ENCODE measurements at places on chromosomes 6 and 20.
A peak's percentile ranks its signal among the peaks of the same experiment; 100 is the strongest.

- DNase-seq = no peak
Observed at GRCh38 chr20:57892471-57892870, 182.7 kb upstream of the PMEPA1 start.

DNA sequence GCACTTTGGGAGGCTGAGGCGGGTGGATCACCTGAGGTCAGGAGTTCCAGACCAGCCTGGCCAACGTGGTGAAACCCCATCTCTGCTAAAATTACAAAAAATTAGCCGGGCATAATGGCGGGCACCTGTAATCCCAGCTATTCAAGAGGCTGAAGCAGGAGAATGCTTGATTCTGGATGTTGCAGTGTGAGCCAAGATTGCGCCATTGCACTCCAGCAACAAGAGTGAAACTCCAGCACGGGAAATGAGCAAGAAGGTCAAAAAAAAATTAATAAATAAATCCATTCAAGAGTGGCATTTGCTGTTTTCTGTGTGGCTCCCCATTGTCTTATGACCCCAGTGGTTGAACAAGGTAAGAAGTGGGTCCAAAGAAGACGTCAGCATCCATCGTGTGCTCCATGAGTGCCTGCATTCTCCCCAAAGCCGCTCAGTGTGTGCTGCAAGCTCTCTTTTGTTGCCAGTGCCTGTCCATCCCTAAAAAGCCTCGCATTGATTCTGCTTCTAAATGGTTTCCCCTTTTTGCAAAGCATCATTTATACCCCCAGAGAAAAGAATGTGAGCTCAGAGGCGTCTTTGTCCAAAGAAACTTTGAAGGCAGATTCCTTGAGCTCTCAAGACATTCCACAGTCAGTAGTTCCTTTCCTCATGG, 38.8 kb upstream of the MAP3K4 start:
- no peak for DNase-seq

DNA sequence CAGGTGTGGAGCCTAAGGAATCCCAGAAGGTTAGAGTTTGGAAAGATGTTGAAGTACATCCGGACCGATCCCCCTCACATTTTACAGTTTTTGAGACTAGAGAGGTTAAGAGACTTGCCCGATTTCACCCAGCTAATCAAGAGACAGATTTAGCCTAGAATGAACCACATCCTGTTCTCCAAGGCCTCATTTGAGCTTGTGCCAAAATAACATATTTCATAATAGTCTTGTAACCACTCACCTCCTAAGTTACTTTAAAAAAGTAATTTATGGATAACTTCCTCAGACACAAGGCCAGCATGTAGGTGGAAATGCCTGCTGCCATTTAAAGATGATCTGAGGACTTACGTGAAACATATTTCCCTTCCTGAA, 39.8 kb upstream of the ARHGAP18 start:
- no peak for DNase-seq

- no peak for DNase-seq
Observed at GRCh38 chr20:36720510-36720909, 25.4 kb downstream of the NDRG3 start.

GRCh38 chr6:43723737-43724295, 36.2 kb upstream of the MRPS18A start:
- peak; percentile 22 for DNase-seq

DNA sequence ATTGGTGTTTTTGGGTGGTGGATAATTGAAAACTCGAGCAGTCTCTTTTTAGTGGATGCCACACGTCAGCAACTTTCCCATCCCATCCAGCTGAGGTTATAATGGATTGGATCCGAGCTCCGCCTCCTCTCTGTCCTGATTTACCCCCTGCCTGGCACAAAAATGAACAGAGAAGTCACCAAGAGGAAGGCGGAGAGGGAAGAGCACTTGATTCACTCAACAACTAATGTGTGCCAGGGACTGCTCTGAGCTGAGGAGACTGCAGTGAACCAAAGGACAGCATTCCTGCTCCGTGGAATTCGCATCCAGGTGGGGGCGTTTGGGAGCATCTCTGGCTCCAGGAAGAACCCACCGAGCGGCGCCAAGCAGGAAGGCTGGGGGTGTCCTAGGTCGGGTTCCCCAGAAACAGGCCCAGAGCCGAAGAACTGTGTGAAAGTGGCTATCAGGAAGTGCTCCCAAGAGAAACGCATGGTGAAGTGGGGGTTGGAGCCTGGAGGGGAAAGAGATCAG, 95.8 kb upstream of the NAA20 start:
- DNase-seq = no peak

- DNase-seq = no peak
Observed at GRCh38 chr6:74731204-74731603, 474.6 kb downstream of the COL12A1 start.

- no peak for DNase-seq
Observed at GRCh38 chr6:43339168-43339567, 30.3 kb downstream of the ZNF318 start.

- no peak for DNase-seq
Observed at GRCh38 chr6:166499350-166500163, 86.9 kb downstream of the RAMACL start.

- DNase-seq = no peak
Observed at GRCh38 chr20:34705397-34706301, 1.5 kb downstream of the TP53INP2 start.

DNA sequence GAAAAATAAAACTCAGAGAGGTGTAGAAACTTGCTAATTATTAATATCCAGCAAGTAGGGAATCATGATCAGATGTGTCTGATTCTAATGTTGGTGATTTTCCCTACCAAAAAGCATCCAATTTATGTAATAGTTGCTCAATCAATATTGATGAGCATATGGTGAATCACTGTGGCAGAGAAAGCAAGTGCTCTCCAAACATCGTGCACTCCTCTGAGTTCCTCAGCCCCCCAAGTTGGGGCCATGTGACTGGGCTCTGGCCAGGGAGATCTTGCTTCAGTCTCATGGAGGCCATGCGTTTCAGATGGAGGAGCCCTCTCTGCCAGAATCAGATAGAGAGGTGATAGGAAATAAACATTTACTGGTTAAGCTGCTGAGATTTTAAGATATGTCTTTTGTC, 133.2 kb upstream of the LY86 start:
- no peak for DNase-seq

- no peak for DNase-seq
Observed at GRCh38 chr20:43161716-43162115, 28.0 kb downstream of the PTPRT start.

DNA sequence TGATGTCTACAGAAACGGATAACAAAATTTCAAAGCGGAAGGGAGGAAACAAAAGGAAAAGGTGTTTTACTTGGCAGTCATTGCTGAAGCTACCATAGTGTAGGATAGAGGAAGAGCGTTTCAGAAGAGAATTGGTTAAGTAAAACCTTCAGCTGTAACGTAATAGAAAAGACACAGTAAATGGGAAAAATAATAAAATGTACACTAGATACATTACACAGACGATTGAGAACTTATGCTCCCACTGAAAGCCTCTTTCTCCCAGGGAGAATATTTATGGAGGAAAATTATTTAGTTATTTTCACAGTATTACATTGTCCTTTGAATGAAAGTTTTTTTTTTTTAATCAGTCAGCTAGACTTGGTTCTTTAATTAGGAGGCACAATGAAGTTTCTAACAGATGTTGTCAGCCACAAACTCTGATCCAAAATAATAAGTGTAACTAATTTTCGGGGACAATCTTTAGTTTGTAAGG, 90.7 kb upstream of the PRDM1 start:
- no peak for DNase-seq

GRCh38 chr20:16260911-16261310, 312.3 kb downstream of the KIF16B start:
- no peak for DNase-seq

GRCh38 chr6:149080511-149080910, 237.0 kb upstream of the TAB2 start:
- no peak for DNase-seq

GRCh38 chr6:125392682-125393081, 90.9 kb upstream of the HDDC2 start:
- DNase-seq = no peak

- DNase-seq = no peak
Observed at GRCh38 chr20:38321959-38322598, 18.1 kb downstream of the BPI start.

GRCh38 chr20:22717466-22717865, 133.1 kb upstream of the FOXA2 start:
- DNase-seq = no peak

DNA sequence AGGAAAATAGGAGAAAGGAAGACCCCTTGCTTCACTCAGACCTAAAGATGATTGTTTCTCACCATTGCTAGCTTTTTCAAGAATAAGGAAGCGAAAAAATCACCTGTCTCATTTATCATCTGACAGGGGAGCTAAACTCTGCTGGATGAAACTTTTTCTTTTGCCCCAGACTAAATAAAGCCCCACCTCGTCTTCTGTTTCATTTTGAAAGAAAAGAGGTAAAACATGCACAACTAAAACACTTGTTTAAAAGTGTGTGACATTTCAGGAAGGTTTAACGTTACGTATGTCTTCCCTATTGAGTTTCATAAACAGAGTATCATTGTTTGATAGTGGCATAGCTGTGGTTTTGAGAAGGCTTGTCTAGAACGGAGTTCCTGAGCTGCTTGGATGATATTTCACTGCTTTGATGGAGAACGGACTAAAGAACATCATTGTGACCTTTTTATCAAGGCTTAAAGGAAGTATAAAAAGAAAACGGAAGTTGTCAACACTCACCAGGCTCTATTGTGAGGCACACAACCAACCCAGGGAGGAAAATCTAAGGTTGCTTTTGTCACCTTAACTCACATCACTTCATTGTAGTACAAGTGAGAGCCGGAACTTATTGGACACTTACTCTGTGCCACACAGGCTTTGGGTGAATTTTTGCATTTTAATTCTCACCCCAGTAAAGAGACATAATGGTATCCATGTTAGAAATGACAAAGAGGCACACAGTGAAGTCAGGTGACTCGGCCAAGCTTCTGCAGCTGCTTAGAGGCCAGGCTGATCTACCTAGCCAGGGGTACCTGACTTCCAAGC, 29.5 kb downstream of the TSHZ2 start:
- DNase-seq = no peak

- no peak for DNase-seq
Observed at GRCh38 chr20:8645326-8645725, 423.6 kb upstream of the PLCB4 start.

DNA sequence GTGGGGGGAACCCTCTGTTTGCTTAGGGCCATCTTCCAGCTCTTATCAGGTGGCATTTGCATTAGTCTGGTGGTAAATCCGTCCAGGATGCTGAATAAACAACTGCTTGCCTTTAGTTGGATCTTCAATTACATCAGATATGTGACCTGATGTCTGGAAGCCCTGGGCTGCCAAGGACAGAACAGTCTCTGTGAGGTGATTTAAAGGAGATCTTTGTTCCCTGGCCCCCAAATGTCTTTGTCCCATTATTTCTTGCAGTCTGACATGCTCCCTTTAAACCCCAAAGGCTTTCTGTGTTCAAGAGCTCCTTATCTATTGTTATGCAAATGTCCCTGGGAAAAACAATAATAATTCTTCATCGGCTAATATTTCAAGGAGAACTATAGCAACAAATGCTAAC, 84.6 kb upstream of the SPTLC3 start:
- DNase-seq = no peak

DNA sequence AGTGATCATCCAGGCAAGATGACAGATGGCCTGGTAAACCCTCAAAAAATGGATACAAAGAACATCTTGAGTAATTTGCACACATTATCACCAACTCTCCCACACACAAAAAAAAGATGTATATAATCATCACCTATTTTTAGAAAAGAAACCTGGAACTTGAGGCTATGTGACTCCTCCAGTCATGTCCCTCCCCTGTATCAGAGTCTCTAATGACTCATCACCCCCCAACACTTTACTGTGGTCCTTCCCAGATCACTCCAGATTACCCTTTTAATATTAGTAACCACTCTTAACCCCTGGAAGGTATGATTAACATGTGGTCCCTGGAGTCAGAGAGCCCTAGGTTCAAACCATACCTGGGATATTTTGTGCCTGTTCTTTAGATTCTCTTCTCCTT, 144.8 kb downstream of the ZNF217 start:
- DNase-seq = no peak

DNA sequence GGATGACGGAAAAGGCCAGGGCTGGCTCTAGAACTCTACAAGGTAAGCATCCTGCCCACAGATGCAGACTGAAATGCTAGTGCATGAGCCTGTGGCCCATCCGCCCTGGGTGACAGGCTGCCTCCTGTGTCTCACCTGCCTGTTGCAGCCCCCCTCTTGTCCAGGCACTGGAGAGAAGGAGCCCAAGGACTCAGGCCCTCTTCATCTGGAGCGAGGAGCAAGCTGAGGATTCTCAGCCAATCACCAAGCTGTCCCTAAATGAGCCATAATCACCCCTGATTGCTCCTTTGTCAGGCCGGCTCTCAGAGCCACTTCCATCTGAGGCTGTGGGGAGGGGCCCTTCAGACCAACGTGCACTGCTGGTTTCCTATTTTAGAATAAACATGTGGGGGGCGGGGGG, 10.0 kb upstream of the SLC32A1 start:
- DNase-seq = no peak

GRCh38 chr20:48461091-48461734, 366.6 kb downstream of the PREX1 start:
- no peak for DNase-seq

DNA sequence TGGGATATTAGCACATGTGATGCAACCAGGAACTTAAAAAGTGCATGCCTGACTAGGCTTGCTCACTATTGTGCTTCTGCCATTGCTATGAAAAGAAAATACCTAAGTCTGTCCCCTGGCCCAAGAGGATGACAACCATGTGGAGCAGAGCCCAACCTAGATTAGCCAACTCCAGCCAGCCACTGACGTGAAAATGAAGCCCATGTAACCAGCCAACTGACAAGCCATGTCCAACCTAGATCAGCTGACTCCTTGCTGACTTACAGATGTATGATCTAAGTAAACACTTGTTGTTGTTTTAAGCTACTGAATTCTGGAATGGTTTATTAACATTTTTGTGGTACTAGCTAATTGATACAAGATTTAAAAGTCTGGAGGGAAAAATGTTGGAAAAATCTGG, 47.5 kb downstream of the PIGU start:
- DNase-seq = no peak

GRCh38 chr6:170251776-170252571, 38.9 kb downstream of the DLL1 start:
- DNase-seq = no peak

DNA sequence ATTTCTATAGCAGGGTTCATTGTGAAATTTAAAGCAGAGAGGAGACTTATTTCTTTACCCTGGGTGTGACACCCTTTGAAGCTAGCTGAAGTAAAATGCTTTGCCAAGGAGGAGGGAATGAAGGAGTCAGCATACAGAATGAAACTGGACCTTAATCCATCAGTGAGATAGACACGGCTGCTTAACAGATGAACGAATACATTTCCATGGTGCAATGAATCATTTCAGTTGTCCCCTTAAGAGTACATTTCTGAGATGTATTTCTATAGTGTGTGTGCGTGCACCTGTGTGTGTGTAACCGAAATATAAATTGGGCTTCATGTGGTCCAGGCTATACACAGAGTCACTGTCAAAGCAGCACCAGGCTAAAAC, 73.8 kb upstream of the CD93 start:
- DNase-seq = no peak

DNA sequence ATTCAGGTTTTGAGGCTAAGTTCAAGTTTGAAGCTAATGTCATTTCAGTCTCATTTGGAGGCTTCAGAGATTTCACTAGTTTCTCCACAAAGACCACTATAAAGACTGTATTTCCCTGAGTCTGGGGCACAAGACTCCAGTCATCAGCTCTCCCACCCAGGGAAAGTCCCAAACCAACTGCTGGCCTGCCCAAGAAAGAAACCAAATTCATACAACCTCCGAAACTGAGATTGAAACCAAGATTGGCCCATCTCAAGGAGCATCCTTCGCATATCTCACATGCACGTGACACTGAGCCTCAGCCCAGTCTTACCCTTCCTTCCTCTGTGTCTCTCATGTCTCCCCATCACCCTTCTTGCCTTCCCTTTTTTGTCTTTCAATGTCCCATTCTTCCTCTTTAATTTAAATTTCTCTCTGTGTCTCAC, 3.5 kb upstream of the LTA start:
- no peak for DNase-seq
